GM23338 (cell line): ENCODE measurements at places on chromosomes 7 and 10. TPM values are rescaled to one million over a fixed set of nuclear protein-coding genes. Genes with fewer than 3 reads are reported as not detected.

GRCh38 chr7:139709485-139709884, 68.3 kb downstream of the HIPK2 start:
- no peak for DNase-seq

DNA sequence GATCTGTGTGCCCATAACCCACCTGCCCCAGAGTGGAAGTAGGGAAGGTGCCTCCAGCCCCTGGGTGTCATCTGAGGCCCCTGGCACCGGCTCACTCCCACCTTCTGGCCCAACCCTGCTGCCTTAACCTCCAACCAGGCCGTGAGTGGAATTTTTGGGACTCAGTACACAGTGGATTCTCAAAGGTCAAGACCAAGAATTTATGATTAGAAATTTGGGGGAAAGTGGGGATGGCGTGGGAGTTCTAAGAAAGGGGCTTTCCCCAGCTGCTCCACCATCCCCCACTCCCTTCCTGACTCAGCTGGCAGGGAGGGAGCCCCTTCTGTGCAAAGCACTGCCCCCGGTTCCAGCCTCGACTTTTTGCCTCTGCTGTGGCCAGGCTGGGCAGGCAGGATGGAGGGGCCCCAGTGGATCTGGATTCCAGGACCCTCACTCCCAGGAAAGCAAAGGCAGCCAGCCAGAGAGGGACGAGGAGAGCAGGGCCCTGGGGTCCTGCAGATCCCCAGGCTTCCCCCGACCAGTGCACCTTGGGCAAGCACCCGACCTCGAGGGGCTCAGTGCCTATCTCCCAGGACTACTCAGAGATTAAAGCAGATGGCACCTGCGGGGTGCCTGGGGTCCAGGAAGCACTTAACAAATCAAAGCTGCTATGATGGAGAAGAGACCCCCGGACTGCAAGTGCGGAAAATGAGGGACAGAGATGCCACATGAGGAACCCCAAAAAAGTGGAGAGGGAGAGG, 12.8 kb downstream of the SPOCK2 start:
- DNase-seq, result no peak

DNA sequence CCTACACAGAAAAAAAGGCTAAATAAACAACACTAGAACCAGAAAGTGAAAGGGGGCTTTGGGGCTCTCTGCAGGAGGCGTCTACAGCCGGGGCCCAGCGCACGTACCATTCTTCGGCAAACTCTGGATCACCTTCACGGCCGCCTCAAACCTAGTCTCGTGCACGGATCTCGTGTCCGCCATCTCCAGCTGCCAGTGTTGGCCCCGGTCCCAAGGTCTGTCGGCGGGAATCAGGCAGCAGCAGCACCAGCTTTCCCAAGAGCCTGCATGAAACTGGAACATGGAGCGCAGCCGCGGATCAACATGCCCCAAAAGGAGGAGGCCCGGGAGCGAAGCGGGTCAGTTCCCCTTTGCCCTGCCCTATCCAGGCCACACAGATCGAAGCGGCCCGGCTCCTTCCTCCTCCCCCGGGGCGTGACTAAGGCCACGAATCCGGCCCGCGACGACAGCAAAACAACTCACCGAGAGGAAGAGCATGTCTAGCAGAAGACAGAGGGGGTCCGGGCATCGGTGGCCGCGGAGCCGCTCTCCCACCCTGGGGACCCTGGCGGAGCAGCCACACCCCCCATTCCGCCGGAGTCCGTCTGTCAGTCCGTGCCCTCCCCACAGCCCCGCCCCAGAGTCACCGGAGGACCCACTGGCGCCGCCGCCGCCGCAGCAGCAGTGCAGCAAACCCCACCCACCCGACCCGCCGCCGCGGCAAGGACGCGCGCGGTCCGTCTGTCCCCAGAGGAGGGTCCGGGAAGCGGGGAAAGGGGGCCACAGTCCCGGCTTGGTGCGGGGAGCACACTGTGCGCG, at the start of gene ACBD5:
Gene ACBD5 (minus strand): TSS at position 586 of the 798 bp plus-strand sequence. CDS start 109 bp downstream, at position 477.
- DNase-seq, result peak; percentile 87

- peak; percentile 21 for DNase-seq
These were observed 681 bp upstream of the SPOCK2 start for GRCh38 chr10:72088889-72089575.

- no peak for DNase-seq
These were observed 25.2 kb upstream of the PLXDC2 start for GRCh38 chr10:19791032-19791431.

DNA sequence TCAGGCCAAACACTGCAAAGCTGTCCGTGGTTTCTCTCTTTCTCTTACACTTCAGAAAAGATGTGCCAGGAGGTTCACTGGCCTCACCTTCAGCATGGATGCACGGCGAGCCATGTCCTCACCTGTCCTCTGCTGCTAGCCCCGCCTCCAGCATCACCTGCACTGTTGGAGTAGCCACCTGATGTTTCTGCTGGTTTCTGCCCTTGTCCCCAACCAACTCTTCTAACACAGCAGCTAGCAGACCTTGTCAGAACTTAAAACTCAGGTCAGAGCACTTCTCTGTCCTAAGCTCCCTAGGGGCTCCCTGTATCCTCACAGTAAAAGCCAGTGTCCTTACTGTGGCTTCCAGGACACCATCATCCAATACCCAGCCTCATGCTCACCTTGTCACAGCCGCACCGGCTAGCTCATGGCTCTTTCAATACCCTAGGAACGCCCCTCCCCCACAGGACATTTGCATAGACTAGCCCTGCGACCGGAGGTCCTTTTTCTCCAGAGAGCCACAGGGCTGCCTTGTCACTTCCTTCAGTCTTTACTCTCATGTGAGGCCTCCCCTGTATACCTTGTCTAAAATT, 15.2 kb downstream of the PALD1 start:
- DNase-seq, result peak; percentile 97

GRCh38 chr10:20396205-20396604, 500.9 kb downstream of the NEBL start:
- no peak for DNase-seq

GRCh38 chr7:7965301-7965700, 3.3 kb upstream of the GLCCI1 start:
- DNase-seq, result no peak

- no peak for DNase-seq
These were observed 38.3 kb downstream of the TSPAN15 start for GRCh38 chr10:69489506-69490090.

DNA sequence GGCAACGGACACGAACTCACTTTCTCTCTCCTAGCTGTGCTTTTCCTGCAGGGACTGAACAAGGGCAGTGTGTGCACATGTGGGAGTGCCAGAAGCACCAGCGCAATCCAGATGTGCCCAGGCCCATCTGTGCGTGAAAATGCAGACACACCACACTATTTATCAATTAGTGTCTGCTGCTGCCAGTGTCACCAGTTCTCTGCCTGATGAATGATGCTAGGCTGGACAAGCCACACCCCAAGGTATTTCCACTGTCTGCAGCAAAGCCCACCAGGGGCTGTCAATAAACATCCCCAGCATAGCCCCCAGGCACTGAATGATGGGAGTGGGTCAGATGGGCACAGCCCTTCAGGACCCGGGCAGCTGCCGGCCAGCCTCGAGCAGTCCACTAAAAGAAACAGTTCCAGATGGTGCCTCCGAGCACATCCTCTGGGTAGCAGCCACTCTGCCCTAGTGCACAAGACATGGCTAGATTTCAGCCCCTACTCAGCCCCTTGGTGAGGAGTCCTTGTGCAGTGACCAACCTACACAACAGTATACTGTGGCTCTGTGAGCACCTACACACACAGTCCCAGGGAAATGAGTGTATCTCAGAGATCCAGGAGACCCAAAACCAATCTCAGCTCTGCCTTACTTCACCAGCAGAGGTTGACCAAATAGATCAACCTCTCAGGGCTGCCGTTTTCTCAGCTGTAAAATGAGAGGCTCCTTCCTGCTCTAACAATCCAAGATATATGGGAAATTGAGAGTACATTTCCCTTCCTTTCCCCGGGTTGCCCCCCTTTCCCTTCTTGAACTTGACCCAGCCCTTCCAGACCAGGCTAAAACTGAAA, 314.7 kb downstream of the PLXNA4 start:
- DNase-seq, result no peak

DNA sequence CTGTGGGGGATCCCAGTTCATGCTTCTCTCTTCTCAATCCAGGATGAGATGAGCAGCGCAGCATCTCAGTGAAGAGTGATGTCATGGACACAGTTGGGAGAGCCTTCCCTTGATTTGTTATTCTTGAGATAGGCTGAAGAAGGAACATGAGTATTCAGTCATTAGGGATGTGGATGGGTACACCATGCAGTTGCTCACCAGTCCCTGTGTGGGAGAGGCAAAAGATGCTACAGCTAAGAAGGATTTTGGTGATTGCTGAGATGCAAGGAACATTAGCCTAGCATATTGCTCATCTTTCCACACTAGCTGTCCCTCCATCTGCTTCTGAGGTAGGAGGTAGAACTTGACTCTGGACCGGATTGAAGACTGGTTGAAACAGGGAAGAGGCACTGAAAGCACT, 179.6 kb downstream of the GALNT17 start:
- no peak for DNase-seq

GRCh38 chr10:59060852-59061251, 115.6 kb upstream of the PHYHIPL start:
- DNase-seq, result no peak

DNA sequence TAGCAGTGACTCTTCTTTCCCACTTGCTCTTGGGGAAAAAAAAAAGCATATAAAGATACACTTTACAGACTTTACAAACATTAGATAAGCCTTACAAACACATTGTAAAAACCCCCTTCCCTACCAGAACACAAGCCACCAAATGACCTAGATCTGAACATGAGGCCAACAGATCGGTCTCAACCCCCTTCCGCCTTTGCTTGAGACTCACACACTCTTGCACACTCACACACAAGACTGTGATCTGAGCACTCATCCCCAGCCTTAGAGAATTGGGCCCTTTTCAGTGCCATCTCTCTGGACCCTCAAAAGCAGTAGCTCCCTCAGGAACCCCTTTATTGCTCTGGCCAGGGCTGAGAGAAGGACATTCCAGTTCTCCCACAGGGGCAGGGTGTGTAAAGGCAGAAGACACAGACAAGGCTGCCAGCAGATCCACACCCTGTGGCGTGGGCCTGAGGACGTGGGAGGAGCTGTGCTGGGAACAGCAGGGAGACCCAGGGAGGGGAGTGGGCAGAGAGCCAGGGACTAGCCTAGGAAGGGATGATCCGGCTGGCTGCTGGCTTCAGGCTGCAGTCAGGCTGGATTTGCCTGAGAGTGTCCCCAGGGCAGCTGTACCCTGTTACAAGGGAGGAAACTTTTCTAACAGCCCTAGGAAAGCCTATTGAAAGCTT, 206.7 kb downstream of the KIAA1217 start:
- no peak for DNase-seq

DNA sequence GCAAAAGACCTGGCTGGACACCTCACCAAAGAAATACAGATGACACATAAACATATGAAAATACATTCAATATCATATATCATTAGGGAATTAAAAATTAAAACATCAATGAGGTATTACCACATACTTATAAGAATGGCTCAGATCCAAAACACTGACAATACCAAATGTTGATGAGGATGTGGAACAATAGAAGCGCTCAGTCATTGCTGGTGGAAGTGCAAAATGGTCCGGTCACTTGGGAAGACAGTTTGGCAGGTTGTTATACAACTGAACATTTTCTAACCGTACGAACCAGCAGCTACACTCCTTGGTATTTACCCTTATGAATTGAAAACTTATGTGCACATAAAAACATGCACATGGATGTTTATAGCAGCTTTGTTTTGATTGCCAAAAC, 38.5 kb downstream of the ZMYND11 start:
- no peak for DNase-seq

DNA sequence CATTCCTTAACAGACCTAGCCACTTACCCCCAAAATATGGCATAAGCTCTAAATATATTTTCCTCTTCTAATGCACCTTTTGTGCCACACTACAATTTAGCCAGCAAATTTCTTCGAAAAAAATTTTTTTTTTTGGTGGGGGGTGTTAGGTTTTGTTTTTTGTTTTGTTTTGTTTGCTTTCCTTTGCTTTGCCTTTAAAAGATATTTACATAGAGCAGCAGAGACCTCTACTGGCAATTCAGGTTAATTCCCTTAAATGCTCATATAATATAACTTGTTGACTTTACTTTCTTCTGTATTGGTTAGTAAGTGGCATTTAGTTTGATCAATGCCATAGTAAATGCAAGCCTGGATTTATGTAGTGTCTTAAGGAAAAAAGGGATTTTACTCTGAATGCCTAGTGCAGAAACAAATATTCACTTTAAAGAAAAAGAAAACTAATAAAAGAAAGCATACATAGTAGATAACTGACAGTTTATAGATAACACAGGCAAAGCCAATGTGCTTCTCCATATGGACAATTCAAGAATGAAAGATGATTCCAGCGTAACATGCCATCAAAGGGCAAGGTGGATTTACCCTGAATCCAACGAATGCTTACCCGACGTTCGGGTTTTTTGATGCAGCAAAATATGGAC, 1250.6 kb downstream of the GATA3 start:
- peak; percentile 51 for DNase-seq

DNA sequence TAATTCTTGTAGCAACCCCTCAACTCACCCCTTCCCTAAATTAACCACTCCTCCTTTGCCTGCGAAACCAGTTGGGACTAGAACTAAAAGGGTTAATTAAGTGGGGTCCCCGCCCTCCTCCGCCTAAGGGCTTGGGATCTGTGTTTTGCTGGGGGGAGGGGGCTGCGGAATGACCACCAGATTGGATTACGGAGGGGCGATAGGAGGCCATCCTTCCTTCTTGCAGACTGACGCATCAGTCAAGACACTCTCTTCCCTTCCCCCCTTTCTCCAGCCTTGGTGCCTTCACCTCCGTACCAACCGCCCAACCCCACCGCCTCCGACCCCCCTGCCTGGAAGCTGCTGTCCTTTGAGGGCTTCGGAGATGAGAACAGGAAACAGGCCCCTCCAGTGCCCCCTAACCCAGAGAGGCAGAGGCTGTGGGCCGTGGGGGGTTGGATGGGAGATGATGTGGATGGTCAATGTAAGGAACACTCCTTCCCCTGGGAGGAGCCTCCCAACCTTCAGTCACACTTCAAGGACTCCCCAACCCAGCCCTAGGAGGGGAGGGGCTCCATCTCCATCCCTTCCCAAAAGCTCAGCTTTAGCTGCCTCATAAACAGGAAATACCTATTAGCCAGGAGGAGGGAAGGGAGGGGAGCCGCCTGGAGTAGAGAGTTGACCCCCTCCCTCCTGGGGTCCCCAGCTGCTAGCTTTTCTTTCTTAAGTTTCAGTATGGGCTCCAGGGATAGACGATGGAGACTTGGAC, 997 bp upstream of the LDB1 start:
- peak; percentile 98 for DNase-seq

Gene LRRC17
- 3.1 and 9.4 TPM in 2 replicates for total RNA-seq

Gene SORBS1
- 35.9 and 47.7 TPM in 2 replicates for total RNA-seq

Gene INMT
- 0.19 and 1.1 TPM in 2 replicates for total RNA-seq

Gene IDI2
- not detected in 2 replicates for total RNA-seq

Gene CUZD1
- total RNA-seq, result 2.8 and 4.1 TPM in 2 replicates

Gene CFAP70
- 0.08 and 0.17 TPM in 2 replicates for total RNA-seq

Gene GNAT3
- not detected in 2 replicates for total RNA-seq

Gene GPER1
- 2.8 TPM in 1 of 2 replicates, not detected in the other for total RNA-seq
